ENCODE measurements at places on chromosomes 3 and 15. TPM values are rescaled to one million over a fixed set of nuclear protein-coding genes. Genes with fewer than 3 reads are reported as not detected.

HDC gene
- total RNA-seq: 0.31 TPM

FAM98B gene
- 60.6 TPM for total RNA-seq

OR4F6 gene
- total RNA-seq: not detected

RSL24D1 gene
- 82.4 TPM for total RNA-seq
